ENCODE measurements at places on chromosomes 2 and 18.

DNA sequence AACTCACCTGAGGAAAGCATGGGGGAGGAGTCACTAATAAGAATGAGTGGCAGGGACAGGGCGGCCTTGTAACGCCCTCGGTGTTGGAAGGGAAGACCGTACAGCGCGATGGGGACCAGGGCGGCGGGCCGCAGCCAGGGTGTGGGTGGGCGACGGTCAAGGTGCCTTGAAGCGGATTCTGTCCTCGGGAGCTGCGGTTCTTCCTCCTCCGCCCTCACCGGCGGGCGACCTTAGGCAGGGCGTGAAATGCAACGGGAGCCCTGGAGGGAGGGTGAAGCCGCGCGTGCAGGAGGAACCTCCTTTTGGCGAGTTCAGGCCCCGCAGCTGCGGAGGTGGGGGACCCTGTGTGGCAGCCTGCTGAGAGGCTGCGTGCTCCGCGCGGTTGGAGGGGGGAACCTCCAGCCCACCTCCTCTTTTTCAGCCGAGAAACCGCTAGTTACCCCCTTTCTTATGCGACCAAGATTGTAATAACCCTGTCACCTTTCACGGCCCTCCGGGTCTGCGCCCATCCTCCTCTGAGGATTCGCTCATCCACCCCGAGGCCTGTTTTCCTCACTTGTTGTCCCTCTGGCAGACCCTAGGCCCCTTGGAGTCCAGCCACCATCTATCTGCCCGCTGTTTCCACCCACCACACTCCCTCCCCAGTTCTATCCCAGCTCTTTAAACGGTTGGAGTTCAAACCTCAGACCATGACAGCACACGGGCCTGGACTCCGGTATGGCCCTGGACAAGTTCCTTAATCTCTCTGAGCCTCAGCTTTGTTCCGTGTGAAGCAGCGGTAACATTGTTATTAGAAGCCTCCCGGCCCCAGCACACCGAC lies 823 bp upstream of the RNU2-63P start:
- DNase-seq: no peak

- DNase-seq: no peak
Measured at GRCh38 chr2:63993871-63994270, 25.4 kb downstream of the VPS54 start.

- peak; percentile 15 for DNase-seq
Measured at GRCh38 chr18:9147440-9148202, 11.0 kb downstream of the ANKRD12 start.

DNA sequence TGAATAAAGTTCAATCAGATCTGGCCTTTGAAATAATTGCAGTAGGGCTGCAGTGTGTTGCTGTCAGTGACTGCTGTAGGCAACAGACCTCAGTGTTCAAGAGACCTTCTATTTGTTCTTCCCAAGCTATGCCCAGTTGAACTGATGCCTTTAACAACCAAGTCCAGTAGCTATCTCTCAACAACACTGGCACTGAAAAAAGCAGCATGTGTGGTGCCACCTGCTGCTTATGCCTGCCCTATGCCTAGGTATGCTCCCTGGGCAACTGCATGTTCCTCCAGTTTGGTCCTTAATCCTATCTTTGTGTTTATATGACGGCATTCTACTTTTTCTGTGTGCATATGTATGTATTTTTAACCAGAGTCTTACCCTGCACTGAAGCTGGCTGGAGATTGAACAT lies 523.9 kb upstream of the MEX3C start:
- no peak for DNase-seq

DNA sequence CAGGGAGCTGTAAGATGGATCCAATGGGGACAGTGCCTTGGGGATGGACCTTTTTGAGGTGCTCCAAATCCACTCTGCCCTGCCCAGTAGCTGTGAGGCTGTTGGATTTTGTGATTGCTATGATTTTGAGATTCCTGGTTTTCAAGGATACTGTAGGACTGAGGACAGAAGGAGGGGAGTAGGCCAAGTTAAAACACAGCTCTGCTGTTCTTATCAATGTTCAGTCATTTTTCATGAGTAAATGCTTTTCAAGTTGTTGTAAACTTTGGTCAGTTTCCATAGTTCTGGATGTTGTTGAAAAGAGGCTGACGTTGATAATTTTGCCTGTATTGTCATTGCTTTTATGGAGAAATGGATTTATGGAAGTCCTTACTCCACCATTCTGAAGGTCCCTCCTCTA lies 361.2 kb downstream of the ZNF516 start:
- no peak for DNase-seq
